CD4-positive, alpha-beta T cell treated with Interferon gamma for 1 hour (primary cell): ENCODE measurements at places on chromosomes 13 and 19.
A peak's percentile ranks its signal among the peaks of the same experiment; 100 is the strongest.

- peak; percentile 40 for DNase-seq
Measured at GRCh38 chr13:52127783-52128702, 830 bp downstream of the NEK5 start.

- no peak for DNase-seq
Measured at GRCh38 chr13:72850959-72851677, 69.2 kb downstream of the PIBF1 start.

GRCh38 chr13:76872675-76873074, 13.5 kb downstream of the KCTD12 start:
- DNase-seq, result no peak

- no peak for DNase-seq
Measured at GRCh38 chr19:1760020-1760419, 6.7 kb downstream of the ONECUT3 start.

DNA sequence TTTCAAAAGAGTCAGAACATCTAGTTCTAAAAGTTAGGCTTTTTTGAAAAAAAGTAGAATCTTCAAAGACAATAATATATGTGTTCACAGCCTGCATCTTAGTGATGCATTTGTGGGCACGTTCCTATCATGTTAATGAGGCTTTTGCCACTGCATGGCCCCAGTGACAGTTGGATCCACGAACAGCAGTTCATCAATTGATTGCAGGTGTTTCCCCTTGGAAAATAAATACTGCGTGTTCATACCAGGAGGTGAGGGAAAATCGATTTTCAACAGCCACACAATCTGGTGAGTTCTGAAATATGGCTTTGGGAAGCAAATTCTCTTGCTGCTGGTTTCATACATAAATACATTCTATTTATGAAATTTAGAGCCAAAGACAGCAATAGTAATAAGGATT, 343.8 kb upstream of the SLC10A2 start:
- DNase-seq, result no peak

- no peak for DNase-seq
Measured at GRCh38 chr13:31154939-31155338, 6.8 kb downstream of the HSPH1 start.

GRCh38 chr19:2089727-2090053, 6.4 kb downstream of the MOB3A start:
- no peak for DNase-seq

DNA sequence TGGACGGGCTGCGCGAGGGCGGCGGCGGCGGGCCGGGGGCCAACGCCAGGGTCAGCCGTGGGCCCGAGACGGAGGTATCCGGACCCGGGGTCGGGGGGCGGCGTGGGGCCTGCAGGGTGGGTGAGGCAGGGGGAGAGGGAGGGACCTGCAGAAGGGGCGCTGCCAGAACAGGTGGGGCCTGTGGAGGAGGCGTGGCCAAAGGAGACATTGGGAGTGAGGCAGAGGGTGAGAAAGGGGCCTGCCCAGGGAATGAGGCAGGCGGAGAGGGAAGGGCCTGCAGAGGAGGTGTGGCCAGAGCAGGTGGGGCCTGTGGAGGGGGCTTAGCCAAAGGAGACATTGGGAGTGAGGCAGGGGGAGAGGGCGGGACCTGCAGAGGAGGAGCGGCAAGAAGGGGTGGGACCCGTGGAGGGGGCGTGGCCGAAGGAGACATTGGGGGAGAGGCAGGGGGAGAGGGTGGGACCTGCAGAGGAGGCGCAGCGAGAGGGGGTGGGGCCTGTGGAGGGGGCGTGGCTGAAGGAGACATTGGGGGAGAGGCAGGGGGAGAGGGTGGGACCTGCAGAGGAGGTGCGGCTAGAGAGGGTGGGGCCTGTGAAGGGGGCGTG, 4.2 kb downstream of the PRR36 start:
- DNase-seq, result peak; percentile 65

DNA sequence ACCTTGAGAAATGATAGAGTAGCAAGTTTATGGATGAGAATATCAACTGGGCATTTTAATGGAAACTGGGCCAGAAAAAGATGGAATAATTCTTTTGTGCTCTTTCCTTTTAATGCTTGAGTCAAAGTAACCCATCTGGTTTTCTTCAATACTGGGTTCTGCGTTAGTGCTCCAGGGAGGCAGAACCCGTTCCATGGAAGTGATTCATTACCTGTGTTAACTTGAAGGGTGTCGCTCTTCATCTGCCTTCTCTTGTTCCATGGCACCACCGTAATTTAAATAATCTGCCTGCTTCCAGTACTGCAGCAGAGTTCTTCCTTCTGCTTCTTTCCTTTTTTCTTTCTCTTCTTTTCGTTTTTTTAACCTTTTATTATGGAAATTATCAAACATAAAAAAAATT, 14.7 kb upstream of the USP12 start:
- DNase-seq, result no peak

DNA sequence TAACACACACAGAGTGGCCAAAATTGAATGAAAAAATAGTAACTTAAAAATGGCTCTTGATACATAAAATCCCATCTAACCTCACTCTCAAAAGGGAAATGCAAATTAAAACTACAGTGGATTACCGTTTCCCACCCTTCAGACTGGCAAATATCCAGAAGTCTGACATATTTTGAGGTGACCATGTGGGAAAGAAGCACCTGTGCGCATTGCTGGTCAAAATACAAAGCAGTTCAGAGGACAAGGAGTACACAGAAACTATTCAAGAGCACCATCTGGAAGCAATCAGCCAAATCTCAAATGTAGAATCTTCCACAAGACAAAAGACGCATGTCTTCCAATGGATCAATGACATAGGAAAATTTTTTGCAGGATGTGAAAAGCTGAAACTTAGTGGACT, 23.2 kb downstream of the NALCN start:
- DNase-seq, result no peak

DNA sequence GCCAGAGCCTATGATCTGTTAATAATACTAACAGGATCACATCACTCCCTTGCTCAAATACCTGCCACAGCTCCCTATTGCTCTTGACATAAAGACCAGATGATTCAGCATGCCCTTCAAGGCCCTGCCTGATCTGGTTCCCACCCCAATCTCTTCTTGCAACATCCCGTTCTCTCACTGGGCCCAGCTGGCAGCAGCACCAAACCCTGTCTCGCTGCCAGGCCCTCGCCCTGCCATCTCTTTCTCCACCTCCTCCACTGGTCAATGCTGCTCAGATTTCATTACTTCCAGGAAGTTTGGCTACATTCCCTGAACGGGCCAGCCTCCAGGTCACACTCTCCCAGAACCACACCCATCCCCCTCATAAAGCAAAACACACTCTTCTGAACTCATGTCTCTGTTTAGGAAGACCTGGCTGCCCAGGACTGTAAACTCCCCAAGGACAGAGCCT, 8.6 kb upstream of the BCAT2 start:
- DNase-seq, result no peak

DNA sequence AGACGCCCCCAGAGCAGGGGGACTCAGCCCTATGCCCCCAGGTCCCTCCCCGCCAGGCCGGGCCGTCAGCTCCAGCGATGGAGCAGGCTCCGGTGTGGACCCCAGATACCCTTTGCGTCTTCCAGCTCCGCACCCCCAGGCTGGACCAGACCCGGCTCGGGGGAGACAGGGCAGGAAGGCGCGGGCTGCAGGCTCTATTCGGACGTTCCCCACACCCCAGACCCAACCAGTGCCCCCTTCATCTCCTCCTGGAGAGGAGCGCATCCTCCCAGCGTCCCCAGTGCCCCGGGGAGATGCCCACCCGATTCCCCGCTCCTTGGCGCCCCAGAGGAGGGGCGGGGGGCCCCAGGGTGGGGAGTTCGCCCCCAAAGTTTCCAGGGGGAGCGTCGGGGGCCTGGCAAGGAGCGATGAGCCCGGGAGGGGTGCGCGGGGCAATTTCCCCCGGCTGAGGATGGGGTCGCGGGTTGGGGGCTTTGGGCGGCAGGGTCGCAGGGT, 389 bp downstream of the LINGO3 start:
- DNase-seq, result no peak

DNA sequence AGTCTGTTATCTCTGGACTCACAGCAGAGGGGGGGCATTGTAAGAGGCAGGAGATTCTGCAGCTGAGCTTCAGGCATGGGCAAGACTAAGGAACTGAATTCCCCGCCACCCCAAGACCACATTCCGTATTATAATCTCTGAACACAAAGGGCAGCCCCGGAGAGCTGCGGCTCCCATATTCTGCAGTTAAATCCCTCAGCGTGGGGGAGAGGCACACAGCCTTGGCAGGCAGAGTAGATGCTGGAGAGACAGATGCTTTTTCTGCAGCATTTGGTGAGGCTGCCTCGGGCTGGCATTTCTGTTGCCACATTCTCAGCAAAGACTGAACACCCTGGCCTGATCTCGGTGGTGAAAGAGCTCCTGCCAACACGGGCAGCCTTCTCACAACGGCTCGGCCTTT, 12.9 kb downstream of the CHAF1A start:
- no peak for DNase-seq

DNA sequence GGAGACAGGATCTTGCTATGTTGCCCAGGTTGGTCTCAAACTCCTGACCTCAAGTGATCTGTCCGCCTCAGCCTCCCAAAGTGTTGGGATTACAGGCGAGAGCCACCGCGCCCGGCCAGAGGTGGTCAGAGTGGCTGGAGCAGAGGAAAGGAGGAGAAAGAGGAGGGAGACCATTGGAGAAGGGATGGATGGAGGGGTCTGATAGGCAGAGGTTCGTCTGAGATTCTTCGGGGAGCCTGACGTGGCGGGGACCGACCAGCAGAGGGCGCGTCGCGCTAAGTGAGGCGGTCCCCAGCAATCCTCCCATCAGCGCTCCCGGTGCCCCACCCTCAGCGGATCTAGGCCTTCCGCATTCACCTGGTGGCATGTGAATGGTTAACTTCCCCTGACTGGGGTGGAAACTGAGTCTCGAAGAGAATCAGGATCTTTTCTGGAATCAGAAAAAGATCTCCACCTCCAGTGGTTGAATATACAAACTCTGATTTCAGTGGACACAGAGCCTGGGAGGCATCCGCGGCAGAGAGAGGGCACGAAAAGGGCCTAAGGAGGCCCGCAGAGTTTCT, 8.8 kb downstream of the GTPBP3 start:
- DNase-seq, result peak; percentile 68

- DNase-seq, result no peak
Measured at GRCh38 chr13:38636073-38636472, 50.8 kb upstream of the FREM2 start.

- DNase-seq, result no peak
Measured at GRCh38 chr13:22549126-22549525, 631.7 kb upstream of the SGCG start.

DNA sequence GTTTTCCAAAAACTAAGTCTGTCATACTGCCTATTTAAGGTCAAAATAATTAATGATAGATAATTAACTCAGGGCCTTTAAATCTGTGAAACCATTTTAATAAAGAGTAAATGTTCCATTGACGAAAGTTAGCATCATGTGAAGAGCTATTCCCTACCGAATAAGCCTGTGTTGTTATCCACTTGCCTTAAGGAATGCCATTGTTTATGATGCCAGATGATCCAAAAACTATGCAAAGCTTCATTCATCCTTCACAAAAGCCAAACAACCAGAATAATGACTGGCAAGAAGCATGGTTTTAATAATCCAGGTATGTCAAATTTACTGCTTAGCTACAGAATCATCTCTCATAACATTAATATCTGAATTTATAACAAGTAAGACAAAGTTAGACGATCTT, 6.5 kb upstream of the GPC6 start:
- no peak for DNase-seq

- DNase-seq, result peak; percentile 49
Measured at GRCh38 chr19:1690699-1691307, 38.4 kb upstream of the TCF3 start.

DNA sequence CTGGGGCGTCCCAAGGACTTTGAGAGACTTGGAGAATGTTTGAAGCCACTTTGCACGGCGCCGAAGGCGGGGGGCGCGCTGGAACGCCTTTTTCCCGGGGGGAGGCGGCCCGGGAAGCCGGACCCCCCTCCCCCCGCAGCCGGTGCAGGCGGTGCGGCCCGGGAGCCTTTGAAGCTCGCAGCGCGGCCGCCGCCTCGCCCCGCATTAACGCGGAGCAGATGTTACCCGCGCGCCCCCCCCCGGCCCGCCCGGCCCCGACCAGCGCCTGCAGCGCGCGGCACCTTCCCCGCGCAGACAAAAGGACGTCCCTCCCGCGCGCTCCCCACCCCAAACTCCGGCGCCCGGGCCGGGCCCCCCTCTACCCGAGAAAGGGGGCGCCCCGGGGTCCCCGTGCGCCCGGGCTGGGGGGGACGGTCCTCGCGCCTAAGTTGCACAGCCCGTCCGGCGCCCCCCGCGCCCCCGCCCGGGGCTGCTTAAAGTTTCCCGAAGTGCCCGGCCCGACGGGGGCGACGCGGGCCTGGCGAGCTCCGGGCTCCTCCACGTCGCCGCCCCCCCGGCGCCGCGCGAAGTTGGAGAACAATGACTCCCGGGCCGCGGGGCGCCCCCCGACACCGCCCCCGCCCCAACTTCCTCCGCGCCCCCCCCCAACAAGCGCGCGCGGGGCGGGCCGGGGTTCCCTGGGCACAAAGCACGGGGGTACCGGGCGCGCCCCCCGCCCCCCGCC, 685 bp downstream of the TCF3 start:
- DNase-seq, result no peak

DNA sequence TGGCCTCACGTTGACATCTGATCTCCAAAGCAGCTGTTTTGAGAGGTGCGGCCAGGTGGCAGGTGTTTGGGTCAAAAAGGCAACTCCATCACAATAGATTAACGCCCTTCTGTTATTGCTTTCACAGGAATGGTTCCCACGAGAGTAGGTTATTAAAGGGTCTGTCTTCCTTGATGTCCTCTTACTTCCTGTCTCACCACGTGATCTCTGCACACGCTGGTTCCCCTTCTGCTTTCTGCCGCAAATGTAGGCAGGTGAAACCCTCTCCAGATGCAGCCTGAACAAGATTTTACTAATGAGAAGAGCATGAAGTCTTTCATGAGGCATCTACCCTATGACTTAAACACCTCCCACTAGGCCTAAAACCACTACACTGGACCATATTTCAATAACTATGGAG, 22.8 kb upstream of the ZNF564 start:
- peak; percentile 39 for DNase-seq

- DNase-seq, result no peak
Measured at GRCh38 chr13:43876366-43876765, 3.2 kb downstream of the CCDC122 start.

DNA sequence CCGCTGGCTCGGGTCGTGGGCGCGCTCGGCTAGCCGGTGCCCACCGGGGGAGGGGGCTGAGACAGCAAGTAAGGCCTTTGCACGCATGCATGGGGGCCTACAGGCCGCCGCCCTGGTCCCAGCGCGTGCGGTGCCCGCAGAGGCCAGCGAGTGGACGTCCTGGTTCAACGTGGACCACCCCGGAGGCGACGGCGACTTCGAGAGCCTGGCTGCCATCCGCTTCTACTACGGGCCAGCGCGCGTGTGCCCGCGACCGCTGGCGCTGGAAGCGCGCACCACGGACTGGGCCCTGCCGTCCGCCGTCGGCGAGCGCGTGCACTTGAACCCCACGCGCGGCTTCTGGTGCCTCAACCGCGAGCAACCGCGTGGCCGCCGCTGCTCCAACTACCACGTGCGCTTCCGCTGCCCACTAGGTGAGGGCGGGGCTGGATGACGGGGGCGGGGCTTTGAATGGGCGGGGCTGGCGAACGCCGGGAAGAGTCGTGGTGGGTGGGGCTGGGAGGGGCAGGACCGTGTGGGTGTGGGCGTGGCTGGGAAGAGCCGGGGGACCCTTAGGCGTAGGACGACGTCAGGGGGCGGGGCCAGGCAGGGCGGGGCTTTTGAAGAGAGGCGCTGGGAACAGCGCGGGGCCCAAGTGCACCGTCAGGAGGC, 2.1 kb downstream of the CILP2 start:
- peak; percentile 78 for DNase-seq

- DNase-seq, result no peak
Measured at GRCh38 chr19:6287269-6287885, 7.6 kb upstream of the MLLT1 start.

GRCh38 chr13:64276232-64276631, 2860.6 kb upstream of the PCDH20 start:
- no peak for DNase-seq
